A549 treated with CORT108297 at 1 μM for 4 hours (cell line): ENCODE measurements at places on chromosomes 1 and 21. TPM values are rescaled to one million over a fixed set of nuclear protein-coding genes. Genes with fewer than 3 reads are reported as not detected.

Gene GPR61
- not detected in 5 replicates for total RNA-seq

Gene DVL1
- total RNA-seq: 46.8 to 86.9 TPM (median 77.1 TPM) in 5 replicates

Gene PEAR1
- 7.8 to 11.1 TPM (median 9.9 TPM) in 5 replicates for total RNA-seq

Gene ORC1
- total RNA-seq: 18.0 to 19.7 TPM (median 18.6 TPM) in 5 replicates

Gene KLHDC9
- total RNA-seq: 1.1 to 2.7 TPM (median 1.8 TPM) in 5 replicates

Gene FCRL4
- not detected in 5 replicates for total RNA-seq

Gene AMY1A
- not detected in 5 replicates for total RNA-seq

Gene APCS
- total RNA-seq: not detected in 5 replicates

Gene SDC3
- total RNA-seq: 7.2 to 11.8 TPM (median 9.5 TPM) in 5 replicates

Gene GNAT2
- 0.09 TPM in 1 of 5 replicates, not detected in the others for total RNA-seq

Gene SHISA4
- 10.7 to 19.4 TPM (median 17.9 TPM) in 5 replicates for total RNA-seq

Gene VCAM1
- 0.02 to 0.08 TPM (median 0.05 TPM) in 5 replicates for total RNA-seq

Gene SAMD13
- 0.22 to 0.65 TPM (median 0.40 TPM) in 5 replicates for total RNA-seq

Gene KDF1
- 0.07 to 0.08 TPM in 2 of 5 replicates, not detected in the others for total RNA-seq

Gene RGS4
- 0.13 to 0.23 TPM in 2 of 5 replicates, not detected in the others for total RNA-seq

Gene HCRTR1
- total RNA-seq: 0.04 TPM in 1 of 5 replicates, not detected in the others

Gene AQP10
- not detected in 5 replicates for total RNA-seq

Gene FOXO6
- 0.43 to 0.71 TPM (median 0.62 TPM) in 5 replicates for total RNA-seq

Gene AADACL3
- total RNA-seq: not detected in 5 replicates

Gene C1QA
- not detected in 5 replicates for total RNA-seq

Gene PLEKHG5
- 2.4 to 4.5 TPM (median 3.2 TPM) in 5 replicates for total RNA-seq

Gene P3R3URF
- total RNA-seq: not detected in 5 replicates

Gene CD5L
- total RNA-seq: not detected in 5 replicates

Gene OR10J1
- total RNA-seq: not detected in 5 replicates

Gene PPCS
- total RNA-seq: 34.4 to 39.2 TPM (median 36.5 TPM) in 5 replicates

Gene PCAT6
- 2.8 to 4.8 TPM (median 3.7 TPM) in 5 replicates for total RNA-seq

Gene FCRL3
- total RNA-seq: 0.23 TPM in 1 of 5 replicates, not detected in the others

Gene KRTAP10-4
- not detected in 5 replicates for total RNA-seq

Gene TRIM58
- not detected in 5 replicates for total RNA-seq
